ENCODE measurements at places on chromosomes 2 and 18. TPM values are rescaled to one million over a fixed set of nuclear protein-coding genes. Genes with fewer than 3 reads are reported as not detected.

The CXCR1 gene
- total RNA-seq, result not detected

The ESPNL gene
- total RNA-seq, result 0.16 TPM

The CAPN14 gene
- not detected for total RNA-seq

The AQP12B gene
- not detected for total RNA-seq

The HK2 gene
- total RNA-seq, result 1.2 TPM

The TLX2 gene
- total RNA-seq, result 0.36 TPM

The CYP27C1 gene
- total RNA-seq, result 2.7 TPM

The AQP12A gene
- total RNA-seq, result not detected

The DOK6 gene
- total RNA-seq, result not detected

The CAVIN2 gene
- 35.7 TPM for total RNA-seq

The DYNAP gene
- total RNA-seq, result not detected

The PCARE gene
- total RNA-seq, result not detected

The PSTPIP2 gene
- total RNA-seq, result 0.44 TPM

The EMILIN1 gene
- 0.56 TPM for total RNA-seq

The PLCD4 gene
- total RNA-seq, result 0.29 TPM

The EFR3B gene
- total RNA-seq, result 12.3 TPM

The IL18R1 gene
- total RNA-seq, result 0.72 TPM

The GALR1 gene
- not detected for total RNA-seq

The LMAN1 gene
- total RNA-seq, result 40.5 TPM

The COL6A3 gene
- total RNA-seq, result 0.14 TPM

The LYPD1 gene
- total RNA-seq, result 14.4 TPM

The NCKAP5 gene
- 1.2 TPM for total RNA-seq

The DYSF gene
- 0.55 TPM for total RNA-seq

The FAM237A gene
- total RNA-seq, result not detected

The CKAP2L gene
- total RNA-seq, result 16.2 TPM

The SKOR2 gene
- total RNA-seq, result not detected

The LPIN1 gene
- 8.7 TPM for total RNA-seq

The TMEM87B gene
- 15.6 TPM for total RNA-seq

The PHLPP1 gene
- 7.4 TPM for total RNA-seq

The STON1 gene
- total RNA-seq, result 0.38 TPM

The STPG4 gene
- not detected for total RNA-seq

The TUBA3E gene
- total RNA-seq, result 0.62 TPM

The RAD51AP2 gene
- total RNA-seq, result not detected

The CABYR gene
- 13.5 TPM for total RNA-seq

The RNU2-63P gene
- not detected for total RNA-seq

The GRHL1 gene
- 0.85 TPM for total RNA-seq

The TBR1 gene
- 0.03 TPM for total RNA-seq

The FSHR gene
- total RNA-seq, result not detected

The PDE1A gene
- total RNA-seq, result 0.17 TPM

The ADRA2B gene
- 0.13 TPM for total RNA-seq
